Panc1 (cell line): ENCODE measurements at places on chromosomes 6 and 20. TPM values are rescaled to one million over a fixed set of nuclear protein-coding genes. Genes with fewer than 3 reads are reported as not detected.

The ECT2L gene
- not detected for total RNA-seq

- H3K4me1 ChIP-seq: no peaks in the 10 kb centered on the region
- H3K4me3 ChIP-seq: no peak overlapping the region
- DNase-seq: no peak
- no peaks in the 10 kb centered on the region for H3K27me3 ChIP-seq
- no peak overlapping the region for H3K27ac ChIP-seq
These were observed 411.4 kb downstream of the ESR1 start for GRCh38 chr6:152218887-152219286.

GRCh38 chr6:10521104-10521808, at the start of gene GCNT2:
Gene GCNT2 (plus strand): TSS chr6:10521351. CDS start chr6:10528912, 7,561 bp downstream.
- no peaks in the 10 kb centered on the region for H3K27me3 ChIP-seq
- no peaks in the 10 kb centered on the region for H3K36me3 ChIP-seq
- peak; percentile 79 for DNase-seq
- H3K27ac ChIP-seq: peak within 1 kb of the TSS; percentile 98
- H3K4me3 ChIP-seq: peak within 1 kb of the TSS; percentile 48

The SNTA1 gene
- total RNA-seq: 12.0 TPM

GRCh38 chr20:63754008-63754407, 14.4 kb downstream of the SLC2A4RG start:
- no peak overlapping the region for H3K4me3 ChIP-seq
- DNase-seq: no peak
- no peaks in the 10 kb centered on the region for H3K27me3 ChIP-seq
- no peaks in the 10 kb centered on the region for H3K36me3 ChIP-seq
- H3K4me1 ChIP-seq: no peaks in the 10 kb centered on the region
- no peak overlapping the region for H3K27ac ChIP-seq

DNA sequence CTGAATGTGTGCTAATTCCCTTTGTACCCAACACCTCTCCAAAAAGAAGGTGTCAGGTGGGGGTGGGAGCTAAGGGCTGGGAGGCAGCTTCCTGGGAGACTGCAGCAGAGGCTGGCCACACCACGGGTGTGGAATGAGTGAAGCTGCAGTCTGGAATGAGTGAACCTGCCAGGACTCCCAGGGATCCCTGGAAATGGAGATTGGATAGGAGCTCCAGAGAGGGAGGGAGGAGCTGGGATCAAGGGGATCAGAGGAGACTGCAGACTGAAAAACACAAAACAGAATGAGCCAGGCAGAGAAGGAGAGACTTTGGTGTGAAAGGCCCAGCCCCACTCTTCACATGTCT, 387.0 kb upstream of the SULF2 start:
- H3K27ac ChIP-seq: no peak overlapping the region
- H3K4me1 ChIP-seq: no peaks in the 10 kb centered on the region
- no peak for DNase-seq
- H3K27me3 ChIP-seq: peaks cover 21% of the 10 kb centered on the region

GRCh38 chr6:46296586-46296985, 125.8 kb upstream of the ENPP5 start:
- H3K36me3 ChIP-seq: no peaks in the 10 kb centered on the region
- no peak overlapping the region for H3K27ac ChIP-seq
- DNase-seq: no peak
- no peaks in the 10 kb centered on the region for H3K27me3 ChIP-seq
- H3K4me1 ChIP-seq: no peaks in the 10 kb centered on the region
- H3K4me3 ChIP-seq: no peak overlapping the region

DNA sequence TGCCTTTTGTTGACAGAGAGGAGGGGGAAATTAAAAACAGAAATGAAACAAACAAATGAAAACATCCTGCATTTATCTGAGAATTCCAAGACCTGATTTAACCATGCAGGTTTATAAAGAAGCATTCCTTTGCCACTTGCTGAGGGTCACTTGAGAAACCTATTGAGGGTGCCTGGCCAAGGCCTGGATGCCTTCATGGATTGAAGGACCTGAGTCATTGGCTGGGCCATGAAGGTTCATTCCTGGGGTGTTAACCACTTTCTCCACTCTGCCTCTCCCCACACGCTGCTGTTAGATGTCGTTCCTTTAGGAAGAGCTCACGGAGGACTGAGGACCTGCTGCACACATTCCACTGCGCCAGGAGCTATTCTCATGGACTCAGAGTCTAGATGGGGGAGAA, 49.7 kb downstream of the DAAM2 start:
- H3K27ac ChIP-seq: no peak overlapping the region
- no peaks in the 10 kb centered on the region for H3K27me3 ChIP-seq
- no peaks in the 10 kb centered on the region for H3K36me3 ChIP-seq
- no peak for DNase-seq
- H3K4me3 ChIP-seq: no peak overlapping the region

GRCh38 chr6:154319231-154319858, 37.3 kb downstream of the IPCEF1 start:
- H3K36me3 ChIP-seq: no peaks in the 10 kb centered on the region
- H3K4me3 ChIP-seq: no peak overlapping the region
- no peaks in the 10 kb centered on the region for H3K27me3 ChIP-seq

DNA sequence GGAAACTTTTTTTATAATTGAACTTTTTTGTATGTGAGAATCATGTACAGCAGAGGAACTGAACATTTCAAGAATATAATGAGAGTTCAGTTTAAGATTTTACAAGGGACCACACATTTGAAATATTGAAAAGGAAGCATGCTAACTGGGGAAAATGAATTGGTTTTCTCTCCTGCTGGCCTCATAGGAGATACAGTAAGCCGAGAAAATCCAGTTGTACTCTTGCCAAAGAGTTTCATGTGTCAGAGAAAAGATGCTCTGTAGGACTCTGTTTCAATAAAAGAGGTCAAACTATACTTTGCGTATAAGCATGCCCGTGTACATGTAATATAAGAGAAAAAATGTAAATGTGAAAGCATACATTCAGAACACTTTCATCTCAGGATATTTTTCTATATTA, 393.5 kb upstream of the NRSN1 start:
- no peaks in the 10 kb centered on the region for H3K36me3 ChIP-seq
- DNase-seq: no peak
- no peaks in the 10 kb centered on the region for H3K27me3 ChIP-seq
- H3K27ac ChIP-seq: no peak overlapping the region
- H3K4me1 ChIP-seq: no peaks in the 10 kb centered on the region; the same call in 1 of the 2 replicates
- H3K4me3 ChIP-seq: no peak overlapping the region

The TTLL9 gene
- total RNA-seq: 2.1 TPM

DNA sequence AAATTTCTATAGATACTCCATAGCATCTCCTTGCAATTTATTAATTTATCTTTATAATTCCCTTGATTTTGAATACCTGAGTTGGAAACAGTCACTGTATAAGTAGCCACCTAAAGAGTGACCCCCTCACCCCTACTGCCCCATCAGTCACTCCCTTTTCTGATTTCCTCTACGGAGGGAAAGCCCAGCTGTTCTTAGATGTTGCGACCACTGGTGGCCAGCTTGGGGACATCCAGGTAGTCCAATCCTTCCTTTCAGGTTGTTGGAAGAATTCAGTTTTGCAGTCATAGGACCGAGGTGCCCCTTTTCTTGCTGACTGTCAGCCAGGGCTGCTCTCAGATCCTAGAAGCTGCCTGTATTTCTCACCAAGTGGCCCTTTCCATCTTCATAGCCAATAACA, 87.8 kb downstream of the BMP6 start:
- no peaks in the 10 kb centered on the region for H3K27me3 ChIP-seq
- no peaks in the 10 kb centered on the region for H3K4me1 ChIP-seq
- no peak overlapping the region for H3K27ac ChIP-seq
- no peak for DNase-seq
- H3K36me3 ChIP-seq: no peaks in the 10 kb centered on the region

DNA sequence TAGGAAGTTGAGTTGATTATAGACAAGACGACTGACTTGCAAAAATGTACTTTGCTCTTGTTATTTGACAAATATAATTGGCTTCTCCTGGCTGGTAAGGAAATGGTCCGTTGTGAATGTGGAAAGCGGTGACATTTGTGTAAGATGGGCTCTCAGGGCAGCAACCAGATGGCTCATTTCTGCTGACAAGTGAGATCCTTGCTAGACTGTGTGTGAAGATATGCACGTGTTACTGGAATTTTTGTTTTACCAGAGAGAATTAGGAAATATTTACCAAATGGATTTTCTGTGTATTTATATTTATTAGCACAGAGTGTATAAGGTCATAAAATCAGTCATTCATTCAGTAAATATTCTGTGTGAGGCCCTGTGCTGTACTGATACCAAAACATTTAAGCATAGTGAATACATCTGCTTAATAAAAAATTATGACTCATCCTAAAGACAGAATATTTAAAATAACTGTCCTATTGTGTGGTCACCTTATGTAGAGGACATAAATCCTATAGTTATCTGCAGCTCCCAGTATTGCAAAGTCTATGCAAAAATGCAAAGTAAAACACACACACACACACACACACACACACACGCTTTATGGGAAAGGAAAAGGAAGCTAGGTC, 109.9 kb upstream of the ASF1A start:
- no peaks in the 10 kb centered on the region for H3K4me1 ChIP-seq
- DNase-seq: no peak
- no peak overlapping the region for H3K27ac ChIP-seq
- H3K27me3 ChIP-seq: 0 out of 2 replicates have a peak, but pooled peaks cover 6% of the 10 kb centered on the region

- H3K27ac ChIP-seq: no peak overlapping the region
- DNase-seq: no peak
- no peaks in the 10 kb centered on the region for H3K27me3 ChIP-seq
- no peaks in the 10 kb centered on the region; the same call in 1 of the 2 replicates for H3K4me1 ChIP-seq
- no peak overlapping the region for H3K4me3 ChIP-seq
These were observed 41.3 kb downstream of the ADGRF1 start for GRCh38 chr6:47000842-47001241.

DNA sequence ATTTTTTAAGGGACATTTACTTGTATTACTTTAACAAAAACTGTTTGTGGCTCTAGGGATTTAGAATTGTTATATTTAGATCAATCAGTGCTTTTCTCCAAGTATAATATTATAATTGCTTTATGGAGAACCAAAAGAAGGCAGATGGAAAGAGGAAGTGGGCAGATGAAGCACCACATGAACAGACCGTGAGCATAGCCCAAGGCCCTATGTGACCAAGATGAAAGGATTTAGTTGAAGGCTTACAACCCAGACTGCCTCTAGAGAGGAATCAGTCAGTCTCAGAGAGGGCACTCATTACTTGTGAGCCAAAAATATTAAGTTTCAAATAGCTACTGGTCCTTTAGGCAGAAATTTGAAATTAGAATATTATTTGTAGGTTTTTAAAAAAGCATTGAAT, 102.3 kb upstream of the IMPG1 start:
- H3K27me3 ChIP-seq: no peaks in the 10 kb centered on the region
- H3K36me3 ChIP-seq: no peaks in the 10 kb centered on the region
- H3K4me1 ChIP-seq: no peaks in the 10 kb centered on the region

The ELOVL2 gene
- 27.8 TPM for total RNA-seq

- peaks cover 2% of the 10 kb centered on the region; the same call in 1 of the 2 replicates for H3K27me3 ChIP-seq
- H3K36me3 ChIP-seq: no peaks in the 10 kb centered on the region
- no peak overlapping the region for H3K4me3 ChIP-seq
- no peak overlapping the region for H3K27ac ChIP-seq
These were observed 54.5 kb upstream of the RREB1 start for GRCh38 chr6:7053125-7053774.

GRCh38 chr6:38658418-38659167, 18.9 kb upstream of the BTBD9 start:
- DNase-seq: no peak
- H3K4me3 ChIP-seq: no peak overlapping the region
- H3K36me3 ChIP-seq: no peaks in the 10 kb centered on the region
- H3K27me3 ChIP-seq: no peaks in the 10 kb centered on the region
- H3K27ac ChIP-seq: no peak overlapping the region

GRCh38 chr6:146909886-146910285, 294.3 kb upstream of the STXBP5 start:
- H3K4me1 ChIP-seq: peaks cover 46% of the 10 kb centered on the region
- no peaks in the 10 kb centered on the region for H3K36me3 ChIP-seq
- DNase-seq: no peak
- no peak overlapping the region for H3K4me3 ChIP-seq
- no peaks in the 10 kb centered on the region for H3K27me3 ChIP-seq

DNA sequence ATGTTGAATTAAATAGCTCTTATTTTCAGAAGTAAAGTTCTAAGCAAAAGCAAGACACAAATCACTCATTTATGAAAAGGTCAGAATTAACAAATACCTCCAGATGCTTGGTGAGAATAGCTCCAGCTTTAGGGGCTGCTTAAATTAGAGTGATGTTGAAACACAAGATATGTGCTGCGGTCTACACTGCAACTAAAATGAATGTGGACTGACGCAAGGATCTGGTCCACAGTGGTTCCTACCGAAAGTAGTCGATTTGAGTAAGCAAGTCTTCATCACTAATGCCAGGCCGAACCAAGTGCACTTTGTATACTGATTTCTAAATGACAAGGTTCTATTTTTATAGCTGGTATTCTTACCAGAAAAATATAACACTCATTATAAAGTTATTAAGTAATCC, 96.3 kb downstream of the PRDM1 start:
- H3K27ac ChIP-seq: no peak overlapping the region
- H3K27me3 ChIP-seq: no peaks in the 10 kb centered on the region
- no peaks in the 10 kb centered on the region for H3K4me1 ChIP-seq
- no peak overlapping the region for H3K4me3 ChIP-seq
- peaks cover 2% of the 10 kb centered on the region; the same call in 1 of the 2 replicates for H3K36me3 ChIP-seq
